RCC 7860 (cell line): ENCODE measurements at places on chromosomes 11 and 22.

- no peak for DNase-seq
Measured at GRCh38 chr11:43285826-43286225, 26.0 kb upstream of the API5 start.

GRCh38 chr11:114914231-114915005 lies 236.1 kb downstream of the NXPE2 start:
- no peak for DNase-seq

DNA sequence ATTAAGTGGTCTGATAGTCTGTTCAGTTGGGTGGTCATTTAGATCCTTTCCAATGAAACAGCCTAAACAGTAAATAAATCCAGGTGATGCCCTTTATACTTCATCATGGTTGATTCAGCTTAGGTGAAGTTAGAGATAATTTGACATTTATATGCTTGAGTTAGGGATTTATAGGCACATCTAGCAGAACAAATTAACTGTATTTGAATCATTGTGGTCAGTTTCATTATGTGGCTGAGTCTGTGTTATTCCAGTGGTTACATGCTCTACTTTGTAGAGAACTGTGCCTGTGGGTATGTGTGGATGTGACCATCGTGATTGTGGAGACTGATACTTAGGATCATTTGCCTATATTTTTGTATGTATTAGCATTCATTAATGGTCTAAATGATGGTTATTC lies 194.6 kb downstream of the DDX10 start:
- no peak for DNase-seq

DNA sequence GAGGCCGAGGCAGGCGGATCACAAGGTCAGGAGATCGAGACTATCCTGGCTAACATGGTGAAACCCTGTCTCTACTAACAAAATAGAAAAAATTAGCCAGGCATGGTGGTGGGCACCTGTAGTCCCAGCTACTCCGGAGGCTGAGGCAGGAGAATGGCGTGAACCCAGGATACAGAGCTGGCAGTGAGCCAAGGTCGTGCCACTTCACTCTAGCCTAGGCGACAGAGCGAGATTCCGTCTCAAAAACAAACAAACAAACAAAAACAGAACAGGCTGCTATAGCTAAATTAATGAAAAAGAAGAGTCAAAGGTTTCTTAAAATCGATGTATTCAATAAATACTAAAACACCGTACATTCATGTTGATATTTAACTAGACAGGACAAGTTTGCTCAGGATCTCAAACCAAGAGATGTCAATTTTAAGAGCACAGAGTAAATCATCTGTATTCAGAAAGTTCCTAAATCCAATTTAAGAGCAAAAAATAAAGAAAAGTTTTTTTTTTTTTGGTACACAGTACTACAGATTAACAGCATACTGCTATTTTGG lies 59.9 kb downstream of the NUP98 start:
- no peak for DNase-seq

- no peak for DNase-seq
Measured at GRCh38 chr11:117425679-117426296, 98.1 kb downstream of the CEP164 start.

- DNase-seq: peak; percentile 55
Measured at GRCh38 chr11:102780491-102780918, at the start of gene MMP10. TSS of gene MMP10 (minus strand) at chr11:102780628. CDS start at chr11:102780591, 37 bp downstream.
